NCI-H187 (cell line): ENCODE measurements at places on chromosomes 7 and 10.

DNA sequence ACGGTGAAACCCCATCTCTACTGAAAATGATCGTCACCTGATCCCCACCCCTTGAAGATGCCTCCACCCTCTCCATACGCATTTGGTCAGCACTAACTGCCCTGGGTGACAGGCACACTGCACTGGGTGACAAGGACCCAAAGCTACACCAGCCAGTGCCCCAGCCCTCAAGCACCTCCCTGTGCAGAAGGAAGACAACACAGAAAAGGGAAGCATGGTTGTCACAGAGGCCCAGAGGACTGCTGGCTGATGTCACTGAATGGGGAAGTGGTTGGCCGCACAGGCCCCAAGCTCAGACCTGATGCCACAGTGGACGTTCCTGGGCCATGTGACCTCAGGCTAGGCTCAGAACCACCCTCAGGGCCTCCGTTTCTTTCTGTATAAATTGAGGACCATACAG lies 4.2 kb upstream of the PILRA start:
- DNase-seq = no peak

GRCh38 chr7:106313456-106313901 lies 28.7 kb upstream of the NAMPT start:
- no peak for DNase-seq

GRCh38 chr10:114779803-114780576 lies 41.6 kb upstream of the FHIP2A start:
- no peak for DNase-seq

GRCh38 chr10:133062085-133062484 lies 25.6 kb upstream of the ADGRA1 start:
- no peak for DNase-seq

GRCh38 chr10:113517165-113517900 lies 35.5 kb upstream of the HABP2 start:
- no peak for DNase-seq

- no peak for DNase-seq
These were observed 243.5 kb upstream of the PITRM1 start for GRCh38 chr10:3415878-3416605.

GRCh38 chr7:114107522-114107921 lies 188.7 kb upstream of the PPP1R3A start:
- DNase-seq = no peak

GRCh38 chr7:10723832-10724231 lies 249.8 kb upstream of the PHF14 start:
- no peak for DNase-seq

DNA sequence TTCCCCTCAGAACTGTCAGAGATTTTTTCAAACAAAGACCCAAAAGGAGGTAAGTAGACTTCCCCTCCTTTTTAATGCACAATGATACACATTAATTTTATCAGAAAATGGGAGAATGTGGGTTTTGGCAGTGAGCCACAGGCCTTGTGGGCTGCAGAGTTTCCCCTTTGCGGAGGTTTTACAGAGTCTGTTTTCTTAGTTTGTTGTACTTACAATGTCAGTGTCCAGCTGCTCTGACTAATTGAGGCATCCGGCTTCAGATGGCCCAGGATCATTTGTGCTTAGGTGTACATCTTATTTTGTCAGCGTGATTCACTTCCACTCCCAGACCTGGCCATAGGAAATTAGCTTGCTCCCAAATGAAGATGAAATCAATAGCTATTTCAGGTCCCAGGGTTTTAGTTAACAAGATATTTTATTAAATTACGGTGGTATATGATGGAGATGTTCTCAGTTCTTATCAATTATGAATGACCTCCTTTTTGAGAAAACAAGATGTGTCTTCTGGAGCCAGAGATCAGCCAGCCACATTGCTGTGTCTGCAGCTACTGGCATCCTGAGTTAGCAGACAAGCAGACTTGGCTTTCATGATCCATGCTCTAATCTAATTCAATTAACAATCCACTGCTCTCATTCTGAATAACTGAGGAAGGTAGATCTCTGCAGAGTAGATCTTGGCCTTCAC lies 1086.6 kb upstream of the SORCS1 start:
- no peak for DNase-seq

GRCh38 chr7:156184164-156184563 lies 371.9 kb upstream of the SHH start:
- DNase-seq = no peak

GRCh38 chr10:15588635-15589508 lies 130.8 kb downstream of the ITGA8 start:
- no peak for DNase-seq

DNA sequence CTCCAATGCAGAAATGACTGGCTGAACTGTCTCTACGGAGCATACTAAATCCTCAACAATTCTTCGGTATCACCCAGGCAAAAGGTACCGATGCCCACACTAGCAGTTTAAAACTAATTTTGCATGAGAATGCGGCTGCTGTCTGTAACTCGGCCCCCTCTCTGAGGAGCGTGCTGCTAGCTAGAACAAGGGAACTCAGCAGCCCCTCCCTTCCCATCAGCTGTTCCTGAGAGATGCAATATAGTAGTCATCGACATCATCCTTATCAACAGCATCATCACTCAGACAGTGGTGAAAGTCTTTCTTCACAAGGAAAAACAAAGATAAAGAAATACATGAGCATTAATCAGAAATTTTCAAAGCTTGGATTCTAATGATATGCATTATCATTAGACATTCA lies 189.1 kb upstream of the FRMD4A start:
- no peak for DNase-seq

- no peak for DNase-seq
These were observed 118.8 kb downstream of the SORBS1 start for GRCh38 chr10:95442341-95442740.

DNA sequence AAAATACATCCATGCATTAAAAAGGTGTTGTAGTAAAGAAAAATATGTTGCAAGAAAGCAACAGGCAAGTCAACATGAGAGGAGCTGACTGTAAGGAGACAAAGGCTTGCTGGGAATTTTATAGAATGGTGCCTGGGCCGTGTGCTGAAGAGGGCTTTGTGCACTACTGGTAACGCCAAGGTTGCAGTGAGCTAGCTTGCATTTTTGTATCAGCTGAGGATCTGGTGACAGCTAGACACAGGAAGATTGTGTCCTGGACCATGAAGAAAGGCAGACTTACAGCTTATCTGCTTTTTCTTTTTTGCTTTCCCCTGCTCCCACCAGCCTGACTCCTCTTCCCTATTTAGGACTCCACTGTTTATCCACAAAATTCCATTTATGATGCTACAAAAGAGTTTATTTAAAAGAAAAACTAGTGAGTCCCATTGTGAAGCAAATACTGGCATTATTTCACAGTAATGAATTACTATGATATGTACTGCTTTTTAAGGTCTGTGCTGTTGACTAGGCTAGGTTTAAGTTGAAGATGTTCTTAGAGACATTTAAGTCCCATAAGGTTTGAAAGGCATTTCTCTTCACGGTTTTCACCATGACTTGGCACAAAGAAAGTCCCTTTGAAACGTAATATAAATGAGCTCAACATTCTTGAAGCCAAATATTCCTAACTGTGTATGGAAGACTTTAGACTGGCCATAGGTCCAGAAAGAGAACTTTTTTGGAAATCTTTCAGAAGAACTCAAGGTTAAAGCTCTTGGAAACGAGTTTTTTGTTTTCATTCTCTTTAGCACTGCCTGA lies 88.6 kb downstream of the SEC23IP start:
- DNase-seq = no peak
